ENCODE measurements at places on chromosomes 2 and 18.

- no peak for DNase-seq
Observed at GRCh38 chr2:76455910-76456309, 745.2 kb upstream of the GCFC2 start.

DNA sequence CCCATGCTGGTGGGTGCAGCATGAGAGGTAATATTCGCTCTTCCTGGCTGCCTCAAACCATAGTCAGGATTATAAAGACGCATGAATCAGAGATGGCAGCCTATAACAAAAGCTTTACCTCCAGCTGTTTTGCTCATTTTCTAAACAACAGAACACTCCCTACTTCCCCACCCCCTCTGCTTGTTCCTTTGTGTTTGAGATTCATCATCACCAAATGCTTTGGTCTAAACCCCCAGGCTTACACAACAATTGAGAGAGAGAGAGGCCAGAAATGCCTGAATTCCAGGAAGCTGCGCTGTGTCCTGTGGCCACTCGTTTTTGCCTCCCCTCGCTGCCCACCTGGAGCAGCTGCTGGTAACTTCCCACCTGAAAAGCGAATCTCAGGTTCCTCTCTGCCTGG lies 78.8 kb upstream of the CAPN13 start:
- no peak for DNase-seq

DNA sequence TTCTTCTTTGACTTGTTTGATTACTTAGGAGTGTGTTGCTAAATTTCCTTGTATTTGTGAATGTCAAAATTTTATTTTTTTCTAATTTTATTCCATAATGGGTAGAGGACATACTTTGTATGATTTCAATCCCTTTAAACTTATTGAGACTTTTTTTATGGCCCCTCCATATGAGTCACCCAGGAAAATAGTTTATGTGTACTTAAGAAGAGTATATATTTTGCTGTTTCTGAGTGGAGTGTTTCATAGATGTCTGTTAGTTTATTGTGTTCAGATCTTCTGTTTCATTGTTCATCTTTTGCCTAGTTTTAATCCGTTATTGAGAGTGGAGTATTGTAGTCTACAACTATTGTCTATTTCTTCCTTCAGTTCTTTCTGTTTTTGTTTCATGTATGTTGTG lies 81.9 kb downstream of the EPB41L5 start:
- DNase-seq = no peak

GRCh38 chr2:218369330-218369729 lies 12.7 kb downstream of the CATIP start:
- DNase-seq = no peak

DNA sequence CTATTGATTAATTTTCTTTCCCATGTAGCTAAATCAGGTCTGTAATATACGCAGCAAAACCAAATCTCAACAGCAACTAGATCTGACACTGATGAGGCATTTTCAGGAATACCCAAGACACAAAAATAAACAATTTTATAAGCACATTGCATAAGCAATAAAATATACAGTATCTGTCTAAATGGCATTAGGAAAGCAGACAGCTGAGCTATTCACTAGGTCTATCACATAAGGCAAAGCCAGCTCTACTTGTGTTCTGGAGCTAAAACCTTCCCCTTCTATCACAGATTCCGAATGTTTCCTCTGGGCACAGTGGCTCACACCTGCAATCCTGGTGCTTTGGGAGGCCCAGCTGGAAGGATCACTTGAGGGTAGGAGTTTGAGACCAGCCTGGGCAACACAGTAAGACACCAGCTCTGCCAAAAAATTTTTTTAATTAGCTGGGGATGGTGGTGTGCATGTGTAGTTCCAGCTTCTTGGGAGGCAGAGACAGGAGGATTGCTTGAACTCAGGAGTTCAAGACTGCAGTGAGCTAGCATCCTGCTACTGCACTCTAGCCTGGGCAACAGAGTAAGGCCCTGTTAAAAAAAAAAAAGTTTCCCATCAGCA lies 21.1 kb downstream of the PTPN2 start:
- no peak for DNase-seq

All from stimulated activated CD4-positive, alpha-beta T cell treated with anti-CD3 and anti-CD28 coated beads, TNF-alpha, amount 100 ng/mL, for 4 hours (primary cell).